ENCODE measurements at places on chromosomes 1 and 21.
A peak's percentile ranks its signal among the peaks of the same experiment; 100 is the strongest.

GRCh38 chr1:226943156-226943555 lies 3.1 kb downstream of the COQ8A start:
- DNase-seq = no peak

- DNase-seq = no peak
Measured at GRCh38 chr1:158169105-158169504, 11.6 kb upstream of the CD1D start.

GRCh38 chr1:197062692-197063091 lies 4.4 kb downstream of the F13B start:
- DNase-seq = no peak

- DNase-seq = no peak
Measured at GRCh38 chr1:58988752-58989151, 204.9 kb upstream of the JUN start.

DNA sequence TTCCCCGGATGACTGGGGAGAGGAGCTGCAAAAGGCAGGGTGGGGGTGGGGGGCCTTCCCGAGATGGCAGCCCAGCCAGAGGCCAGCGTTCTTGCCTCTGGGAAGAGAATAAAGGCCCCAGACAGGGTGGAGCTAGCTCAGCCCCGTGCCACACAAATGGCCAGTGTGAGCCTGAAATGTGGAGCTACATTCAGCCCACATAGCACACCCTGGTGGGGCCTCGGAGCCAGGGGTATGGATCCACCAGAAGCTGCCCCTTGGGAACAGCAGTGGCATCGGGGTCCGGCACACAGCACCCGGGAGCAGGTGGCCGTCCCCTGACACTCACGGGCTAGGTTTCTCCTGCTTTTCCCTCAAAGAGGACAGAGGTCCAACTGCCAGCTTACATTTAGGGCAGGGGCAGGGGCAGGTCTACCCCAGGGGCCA lies 93.9 kb downstream of the PDE9A start:
- DNase-seq = no peak

GRCh38 chr1:13697738-13698137 lies 2.2 kb upstream of the PRDM2 start:
- DNase-seq = no peak

- DNase-seq = no peak
Measured at GRCh38 chr1:65694126-65694525, 98.6 kb upstream of the PDE4B start.

GRCh38 chr1:9884805-9885204 lies 25.3 kb downstream of the CTNNBIP1 start:
- no peak for DNase-seq

- DNase-seq = no peak
Measured at GRCh38 chr1:2860476-2861142, 59.1 kb upstream of the TTC34 start.

- no peak for DNase-seq
Measured at GRCh38 chr1:109819906-109820305, 56.2 kb upstream of the EPS8L3 start.

DNA sequence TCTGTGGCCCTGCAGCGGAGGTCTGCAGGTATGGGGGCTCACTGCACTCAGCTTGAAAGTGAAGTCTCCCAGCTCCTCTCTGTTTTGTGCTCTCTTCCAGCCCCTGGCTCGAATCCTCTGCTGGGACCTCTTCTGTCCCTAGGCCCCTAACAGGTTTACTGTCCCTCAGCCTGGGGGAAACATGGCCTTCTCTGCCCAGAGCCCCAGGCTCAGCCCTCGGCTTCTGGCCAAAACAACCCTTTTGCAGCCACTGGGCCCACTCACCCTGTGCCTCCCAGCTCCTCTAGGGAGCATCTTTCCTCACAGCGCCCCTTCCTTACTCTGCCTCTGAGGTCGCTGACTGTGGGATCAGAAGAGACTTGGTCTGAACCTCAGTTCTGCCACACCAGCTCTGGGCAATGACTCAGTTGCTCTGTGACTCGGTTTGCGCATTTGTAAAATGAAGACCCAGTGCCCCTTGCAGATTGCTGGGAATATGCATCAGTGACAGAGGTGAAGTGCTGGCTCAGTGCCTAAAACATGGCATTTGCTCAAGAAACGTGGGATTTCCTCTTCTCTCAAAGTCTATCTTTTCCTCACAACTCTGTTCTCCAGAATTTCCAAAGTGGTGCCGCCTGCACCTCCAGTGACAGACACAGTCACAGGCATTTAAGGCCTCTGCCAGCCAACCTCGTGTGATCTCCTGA lies 26.5 kb upstream of the TENT5C start:
- no peak for DNase-seq

DNA sequence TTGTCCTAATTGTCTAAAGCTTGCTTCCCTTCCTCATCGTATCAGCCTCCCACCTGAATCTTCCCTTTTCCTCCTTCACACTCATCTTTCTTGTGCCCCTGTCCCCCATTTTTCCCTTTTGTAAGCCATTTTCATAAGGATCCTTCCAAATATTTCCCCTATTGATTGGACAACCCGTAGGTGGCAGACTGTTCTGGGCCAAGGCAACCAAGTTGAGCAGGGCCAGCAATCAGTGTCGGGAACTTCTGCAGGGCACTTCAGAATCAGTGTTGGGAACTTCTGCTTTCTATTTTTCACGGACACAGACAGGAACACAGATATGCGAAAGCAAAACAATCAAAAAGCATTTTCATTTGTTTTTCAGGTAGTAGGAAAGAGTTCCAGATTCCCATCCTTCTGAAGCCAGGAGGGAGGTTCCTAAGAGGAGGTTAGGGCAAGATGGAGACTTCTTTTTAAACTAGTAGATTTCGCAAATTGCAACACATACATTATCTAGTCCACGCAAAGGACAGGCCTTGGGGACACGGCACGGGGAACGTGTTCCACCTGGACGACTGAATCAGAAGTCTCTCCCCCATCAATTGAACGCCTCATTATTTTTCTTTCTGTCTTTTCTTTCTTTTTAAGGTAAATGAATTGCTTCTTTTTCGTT lies 691 bp upstream of the MPZL1 start:
- DNase-seq = no peak

DNA sequence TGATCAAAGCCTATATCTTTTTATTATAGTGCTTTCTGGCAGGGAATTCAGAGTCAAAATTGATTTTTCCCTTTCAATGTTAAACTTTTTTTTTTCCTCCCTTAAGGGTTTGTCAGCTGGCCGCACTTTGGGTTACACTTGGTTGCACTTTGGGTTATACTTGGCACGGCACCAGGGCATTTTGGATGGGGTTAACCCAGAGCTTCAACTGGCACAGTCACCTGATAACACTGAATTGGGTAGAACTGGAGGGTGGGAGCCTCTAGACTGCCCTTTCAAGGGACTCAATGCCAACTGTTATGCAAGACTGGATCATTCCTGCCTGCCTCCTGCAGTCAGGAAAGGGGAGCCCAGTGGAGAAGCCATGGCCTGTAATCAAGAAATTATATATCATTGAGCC lies 211.5 kb downstream of the KCNJ6 start:
- no peak for DNase-seq

GRCh38 chr21:30990514-30991262 lies 47.6 kb downstream of the KRTAP19-8 start:
- peak; percentile 16 for DNase-seq

DNA sequence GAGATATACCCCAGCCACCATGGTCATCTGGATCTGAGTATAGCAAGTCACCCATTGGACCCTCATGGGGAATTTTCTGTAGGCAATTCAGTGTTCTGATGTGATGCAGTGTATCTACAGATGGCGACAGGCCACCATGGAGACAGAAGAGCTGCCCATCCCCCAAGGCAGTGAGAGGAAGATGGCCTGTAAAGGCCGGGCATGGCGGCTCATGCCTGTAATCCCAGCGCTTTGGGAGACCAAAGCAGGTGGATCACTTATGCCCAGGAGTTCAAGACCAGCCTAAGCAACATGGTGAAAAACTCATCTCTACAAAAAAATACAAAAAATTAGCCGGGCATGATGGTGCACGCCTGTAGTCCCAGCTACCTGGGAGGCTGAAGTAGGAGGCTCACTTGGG lies 41.1 kb upstream of the CTPS1 start:
- no peak for DNase-seq

DNA sequence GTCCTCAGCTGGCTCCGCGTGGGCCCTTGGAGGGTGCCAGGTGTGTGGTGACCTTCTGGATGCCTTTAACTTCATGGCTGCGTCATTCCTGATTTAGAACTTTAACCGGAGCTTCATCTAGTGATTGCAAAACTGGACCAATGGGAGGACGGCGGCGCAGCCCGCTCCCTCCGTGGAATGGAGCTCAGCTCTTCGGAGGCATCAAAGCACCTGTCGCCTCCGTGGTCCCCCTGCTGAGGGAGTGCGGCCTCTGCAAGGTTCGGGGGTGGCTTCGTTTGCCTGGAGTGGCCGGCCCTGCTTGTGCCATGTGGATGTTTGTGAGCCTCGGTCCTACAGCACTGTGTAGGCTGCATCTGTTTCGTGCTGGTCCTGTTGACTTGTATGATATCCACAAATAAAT lies 14.2 kb downstream of the CSTB start:
- DNase-seq = no peak

- peak; percentile 64 for DNase-seq
Measured at GRCh38 chr1:180358649-180359048, 128.6 kb downstream of the LHX4 start.

GRCh38 chr21:36149788-36150711 lies 6.6 kb upstream of the DOP1B start:
- no peak for DNase-seq

GRCh38 chr1:22689505-22689904 lies 21.1 kb upstream of the EPHB2 start:
- DNase-seq = peak; percentile 85

DNA sequence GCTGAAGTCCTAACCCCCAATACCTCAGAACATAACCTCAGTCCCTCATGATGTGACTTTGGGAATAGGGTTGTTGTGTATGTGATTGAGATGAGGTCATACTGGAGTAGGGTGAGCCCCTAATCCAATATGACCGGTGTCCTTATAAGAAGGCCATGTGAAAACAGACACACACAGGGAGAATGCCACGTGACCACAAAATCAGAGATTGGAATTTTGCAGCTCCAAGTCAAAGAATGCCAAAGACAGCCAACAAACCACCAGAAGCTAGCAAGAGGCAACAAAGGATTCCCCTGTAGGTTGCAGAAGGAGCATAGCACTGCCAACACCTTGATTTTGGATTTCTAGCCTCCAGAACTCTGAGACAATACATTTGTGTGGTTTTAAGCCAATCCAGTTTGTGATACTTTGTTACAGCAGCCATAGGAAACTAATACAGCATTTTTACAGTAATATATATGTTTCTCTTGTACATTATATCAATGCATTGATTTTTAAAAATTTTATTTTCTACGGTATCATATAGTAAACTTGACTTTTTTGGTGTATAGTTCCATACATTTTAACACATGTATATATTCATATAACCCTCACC lies 5.4 kb downstream of the ZSWIM5 start:
- DNase-seq = no peak

DNA sequence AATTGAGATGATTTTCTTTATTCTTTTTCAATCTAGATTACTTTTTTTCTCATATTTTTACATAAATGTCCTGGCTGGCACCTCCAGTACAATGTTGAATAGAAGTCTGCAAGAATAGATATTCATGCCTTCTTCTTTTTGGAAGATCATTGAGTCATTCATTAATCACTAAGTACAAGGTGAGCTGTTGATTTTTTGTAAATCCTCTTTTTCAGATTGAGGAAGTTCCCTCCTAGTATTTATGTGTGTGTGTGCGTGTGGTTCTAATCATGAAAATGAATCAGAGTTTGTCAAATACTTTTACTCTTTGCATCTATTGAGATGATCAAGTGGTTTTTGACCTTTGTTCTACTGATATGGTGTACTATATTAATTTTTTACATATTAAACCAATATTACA lies 859.3 kb downstream of the KCNT2 start:
- DNase-seq = no peak

DNA sequence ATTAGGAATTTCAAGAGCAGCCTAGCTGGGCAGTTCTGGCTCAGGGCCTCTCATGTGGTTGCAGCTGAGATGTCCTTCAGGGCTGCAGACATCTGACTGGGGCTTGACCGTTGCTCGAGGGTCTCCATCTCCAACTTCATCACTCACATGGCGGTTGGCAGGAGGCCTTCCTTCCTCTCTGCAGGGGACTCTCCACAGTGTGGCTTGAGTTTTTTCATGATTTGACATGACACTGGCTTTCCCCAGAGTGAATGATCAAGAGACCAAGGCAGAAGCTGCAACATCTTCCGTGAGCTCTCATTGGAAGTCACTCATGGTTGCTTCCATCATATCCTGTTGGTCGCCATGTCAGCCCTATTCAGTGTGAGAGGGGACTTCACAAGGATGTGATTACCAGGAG lies 74.6 kb downstream of the RUNX3 start:
- DNase-seq = no peak
